ENCODE measurements at places on chromosomes 1 and 21.
A peak's percentile ranks its signal among the peaks of the same experiment; 100 is the strongest.

- peak; percentile 38 for DNase-seq
Observed at GRCh38 chr1:76864383-76864782, 2.9 kb upstream of the ST6GALNAC5 start.

- DNase-seq, result no peak
Observed at GRCh38 chr1:114610546-114611245, 29.3 kb upstream of the BCAS2 start.

DNA sequence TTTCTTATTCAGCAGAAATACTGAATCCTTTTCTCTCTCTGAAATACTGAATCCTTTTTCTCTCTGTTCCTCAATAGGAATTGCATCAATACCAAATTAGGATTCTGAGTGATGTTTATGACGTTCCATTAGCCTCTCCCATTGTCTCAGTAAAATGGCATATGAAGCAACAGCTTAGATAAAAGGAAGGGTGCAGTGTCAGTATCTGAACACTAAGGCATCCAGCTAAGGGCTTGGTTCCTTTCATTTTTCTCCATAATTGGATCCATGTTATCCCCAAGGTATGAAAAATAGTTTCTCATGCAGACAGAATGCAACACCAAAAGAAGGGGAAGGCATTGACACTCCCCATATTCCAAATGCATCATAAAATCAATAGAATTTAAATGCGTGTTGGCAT is 61.5 kb upstream of the RAVER2 start:
- DNase-seq, result no peak

- DNase-seq, result no peak
Observed at GRCh38 chr1:63906047-63906704, 132.4 kb downstream of the ROR1 start.

- no peak for DNase-seq
Observed at GRCh38 chr1:23543707-23544443, 12.8 kb upstream of the E2F2 start.

DNA sequence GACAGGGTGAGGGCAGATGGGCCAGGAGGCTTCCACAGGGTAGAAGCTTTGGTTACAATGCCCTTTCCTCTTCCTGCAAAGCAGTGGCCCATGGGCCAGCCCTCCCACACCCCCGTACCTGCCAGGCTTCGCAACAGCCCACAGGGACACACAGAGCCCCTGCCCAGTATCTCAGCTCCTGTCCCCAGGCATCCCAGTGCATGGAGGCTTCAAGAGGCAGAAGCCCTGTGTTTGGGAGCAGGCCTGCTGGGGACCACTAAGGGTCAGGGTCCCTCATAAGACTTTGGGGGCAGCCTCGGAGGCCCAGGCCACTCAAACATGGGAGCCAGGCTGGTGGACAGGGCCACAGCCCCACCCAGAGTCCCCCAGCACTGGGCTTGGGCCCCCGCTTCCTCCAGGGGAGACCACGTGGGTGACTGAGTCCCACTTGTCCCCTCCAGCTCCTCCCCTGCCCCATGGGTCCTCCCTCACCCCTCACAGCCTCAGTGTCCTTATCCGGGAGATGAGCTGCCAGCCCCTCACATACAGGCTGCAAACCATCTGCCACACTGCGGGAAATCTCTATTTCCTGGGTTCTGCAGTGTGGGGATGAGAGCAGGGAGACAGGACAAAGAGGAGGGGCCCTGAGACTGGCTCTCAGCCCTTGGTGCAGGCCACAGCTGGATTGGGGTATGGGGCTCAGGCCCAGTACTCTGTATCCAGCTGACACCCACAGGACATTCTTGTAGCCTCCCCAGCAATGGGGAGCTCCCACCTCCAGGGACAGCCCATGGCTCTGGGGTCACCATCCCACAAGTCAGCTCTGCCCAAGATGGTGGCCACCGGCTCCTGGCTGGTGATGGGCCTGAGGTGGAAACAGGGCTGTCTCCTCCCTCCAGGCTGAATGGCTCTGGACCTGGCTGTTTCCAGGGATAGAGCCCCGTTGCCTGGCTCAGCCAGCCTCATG is 50.7 kb downstream of the WNT9A start:
- DNase-seq, result no peak

GRCh38 chr21:46326110-46326703 is 2.3 kb downstream of the PCNT start:
- no peak for DNase-seq

- DNase-seq, result no peak
Observed at GRCh38 chr1:110017792-110018191, 16.6 kb upstream of the STRIP1 start.

- no peak for DNase-seq
Observed at GRCh38 chr1:197690074-197690473, 85.2 kb downstream of the DENND1B start.

DNA sequence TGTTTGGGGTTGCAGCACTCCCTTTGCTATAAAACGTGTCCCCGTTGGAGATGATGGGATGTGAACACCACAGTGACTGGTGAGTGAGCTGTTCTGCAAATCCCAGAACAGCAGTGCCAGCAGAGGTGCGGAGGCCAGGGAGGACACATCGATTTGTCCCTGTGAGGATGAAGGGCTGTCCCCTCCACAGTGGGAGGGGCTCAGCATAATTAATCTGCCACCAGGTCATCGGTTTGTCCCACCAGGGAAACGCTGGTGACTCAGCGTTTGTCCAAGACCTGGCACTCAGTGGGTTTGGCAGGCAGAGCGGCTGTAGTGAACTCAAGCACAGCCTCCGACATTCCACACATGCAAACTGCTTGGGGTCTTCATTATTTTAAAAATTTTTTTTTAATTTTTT is 22.8 kb upstream of the PDE9A start:
- DNase-seq, result no peak

DNA sequence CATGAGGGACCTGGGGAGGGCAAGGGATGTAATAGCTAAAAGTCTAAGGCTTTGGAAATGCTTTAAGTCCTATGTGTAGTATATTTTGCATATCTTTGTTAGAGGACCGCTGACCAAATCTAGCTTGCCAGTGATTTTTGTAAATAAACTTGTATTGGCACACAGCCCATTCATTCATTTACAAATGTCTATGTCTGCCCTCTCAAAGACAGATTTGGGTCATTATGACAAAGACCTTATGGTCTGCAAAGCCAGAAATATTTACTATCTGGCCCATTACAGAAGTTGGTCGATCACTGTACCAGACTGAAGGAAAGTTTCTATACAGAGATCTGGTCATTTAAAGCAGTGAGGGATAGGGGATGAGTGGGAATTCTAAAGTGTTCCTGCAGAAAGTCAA is 120.1 kb upstream of the RAVER2 start:
- no peak for DNase-seq

DNA sequence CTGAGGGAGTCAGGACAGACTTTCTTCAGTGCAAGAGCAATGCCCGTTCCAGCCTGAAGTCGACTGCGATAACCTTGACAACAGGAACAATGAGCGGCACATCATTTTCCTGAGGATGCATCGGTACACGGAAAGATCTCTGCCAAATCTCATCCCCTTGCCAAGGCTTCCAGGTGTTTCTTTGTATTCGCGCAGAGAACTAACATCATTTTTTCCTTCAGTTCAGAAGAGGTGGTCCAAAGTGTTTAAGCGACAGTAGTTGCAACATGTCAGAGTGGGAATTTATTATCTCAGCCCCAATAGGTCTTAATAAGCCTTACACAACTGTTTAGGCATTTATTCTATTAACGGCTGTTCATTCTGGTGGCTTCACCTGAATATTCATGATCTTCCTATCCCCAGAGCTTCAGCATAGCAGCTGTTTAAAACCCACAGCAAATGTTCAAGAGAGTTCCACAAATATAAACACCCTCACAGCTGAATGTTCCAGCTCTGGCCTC is 129.7 kb upstream of the NFIA start:
- DNase-seq, result no peak

Measured in AG08395 (cell line).